RWPE1 (cell line): ENCODE measurements at places on chromosomes 3 and 15.

DNA sequence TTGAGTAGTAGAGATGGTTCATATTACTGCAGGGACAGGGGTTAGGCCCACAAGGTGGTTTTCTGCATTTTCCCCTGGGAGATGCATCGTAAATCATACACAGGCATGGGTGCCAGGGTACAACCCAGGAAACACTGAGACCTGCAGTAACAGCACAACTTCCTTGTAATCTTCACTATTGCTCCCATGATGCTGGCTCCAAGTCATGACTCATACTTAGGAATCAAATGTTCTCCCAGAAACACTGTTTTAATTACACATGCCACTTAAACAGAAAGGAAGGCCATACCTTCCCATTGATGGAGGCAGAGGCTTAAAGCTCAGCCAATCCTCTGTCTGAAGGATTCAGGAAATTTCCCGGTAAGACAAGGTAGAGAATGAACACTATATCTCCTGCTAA, 106.5 kb downstream of the ERC2 start:
- no peak for DNase-seq

DNA sequence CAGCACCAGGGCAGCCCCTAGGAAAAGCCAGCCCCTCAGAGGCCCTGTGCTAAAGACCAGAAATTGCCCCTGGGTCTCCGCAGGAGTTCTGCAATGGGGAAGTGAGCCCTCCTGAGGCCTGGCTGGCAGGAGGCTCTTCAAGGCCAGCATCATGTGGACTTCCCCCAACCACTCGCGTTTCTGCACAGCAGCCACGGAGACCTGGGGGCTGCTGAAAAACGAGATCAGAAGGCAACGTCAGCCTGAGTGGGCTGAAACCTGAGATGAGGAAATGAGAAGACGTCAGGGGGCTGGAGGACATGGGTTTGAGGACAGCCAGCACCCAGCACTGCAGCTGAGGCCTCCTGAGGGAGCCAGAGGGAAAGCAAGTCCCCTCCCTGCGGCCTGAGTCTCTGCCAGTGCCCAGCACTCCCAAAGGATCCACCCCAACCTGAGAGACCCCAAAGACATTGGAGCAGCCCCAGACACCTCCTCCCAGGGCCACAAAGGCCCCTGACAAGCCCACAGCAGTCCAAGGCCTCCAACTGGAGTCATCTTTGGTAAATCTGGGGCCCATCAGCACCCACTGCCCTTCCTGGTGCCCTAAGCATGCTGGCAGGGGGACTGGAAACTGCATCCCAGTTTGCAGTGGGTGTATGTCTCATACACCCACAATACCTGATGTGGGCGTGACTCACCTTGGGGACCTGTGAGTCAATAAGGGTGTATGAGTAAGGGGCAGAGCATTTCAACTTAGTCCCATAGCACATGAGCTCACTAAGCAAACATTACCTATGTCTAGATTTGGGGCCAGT, 29.2 kb upstream of the CYP11A1 start:
- DNase-seq, result peak; percentile 96

DNA sequence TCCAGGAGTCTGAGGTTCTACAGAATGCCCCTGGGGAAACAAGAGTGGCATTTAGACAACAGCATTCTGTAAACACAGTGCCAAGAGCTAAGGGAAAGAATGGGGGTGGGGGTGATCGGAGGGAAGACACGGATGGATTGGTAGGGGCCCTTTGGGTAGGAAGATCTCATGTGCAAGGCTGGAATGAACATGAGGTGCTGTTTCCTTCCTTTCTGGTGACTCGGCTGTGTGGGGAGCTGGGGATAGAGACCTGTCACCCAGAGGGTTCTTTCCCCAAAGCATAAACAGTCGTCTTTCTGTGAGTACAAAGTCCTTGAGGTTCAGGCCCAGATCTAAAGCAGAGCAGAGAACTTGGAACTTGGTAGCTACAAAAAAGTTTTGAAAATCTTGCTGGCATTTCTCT, 11.7 kb downstream of the TPM1 start:
- DNase-seq, result no peak

GRCh38 chr3:128487813-128488635, 5.0 kb downstream of the GATA2 start:
- DNase-seq, result peak; percentile 93

GRCh38 chr3:87167628-87168456, 59.3 kb upstream of the CHMP2B start:
- peak; percentile 2 for DNase-seq

DNA sequence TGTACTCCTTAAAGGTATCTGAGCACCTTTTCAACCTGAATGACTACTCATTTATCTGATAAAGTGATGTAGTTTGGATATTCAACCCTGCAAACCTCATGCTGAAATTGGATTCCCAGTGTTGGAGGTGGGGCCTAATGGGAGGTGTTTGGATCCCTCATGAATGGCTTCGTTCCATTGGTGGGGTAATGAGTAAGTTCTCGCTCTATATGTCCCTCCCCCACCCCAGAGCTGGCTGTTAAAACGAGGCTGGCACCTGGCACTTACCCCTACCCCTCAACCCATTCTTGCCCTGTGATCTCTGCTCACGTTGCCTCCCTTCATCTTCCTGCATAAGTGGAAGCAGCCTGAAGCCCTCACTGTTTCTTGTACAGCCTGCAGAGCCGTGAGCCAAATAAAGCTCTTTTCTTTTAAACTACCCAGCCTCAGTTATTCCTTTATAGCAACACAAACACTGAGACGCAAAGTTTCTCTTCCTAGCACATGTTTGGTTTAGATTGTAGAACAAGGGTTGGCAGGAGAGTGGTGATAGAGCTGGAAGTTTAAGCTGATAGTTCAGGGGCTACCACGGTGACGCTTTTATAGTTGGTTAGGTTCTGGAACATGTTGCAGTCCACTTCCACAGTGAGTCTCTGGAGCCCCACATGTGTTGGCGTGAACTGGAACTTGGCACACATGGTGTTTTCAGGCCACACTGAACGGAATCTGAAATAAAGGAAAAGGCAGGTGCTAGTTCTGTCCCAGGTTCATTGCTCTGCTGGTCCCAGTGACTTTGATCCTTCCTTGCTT, 11.8 kb downstream of the CCNDBP1 start:
- no peak for DNase-seq

GRCh38 chr3:21062831-21063294, 688.1 kb downstream of the ZNF385D start:
- DNase-seq, result no peak

DNA sequence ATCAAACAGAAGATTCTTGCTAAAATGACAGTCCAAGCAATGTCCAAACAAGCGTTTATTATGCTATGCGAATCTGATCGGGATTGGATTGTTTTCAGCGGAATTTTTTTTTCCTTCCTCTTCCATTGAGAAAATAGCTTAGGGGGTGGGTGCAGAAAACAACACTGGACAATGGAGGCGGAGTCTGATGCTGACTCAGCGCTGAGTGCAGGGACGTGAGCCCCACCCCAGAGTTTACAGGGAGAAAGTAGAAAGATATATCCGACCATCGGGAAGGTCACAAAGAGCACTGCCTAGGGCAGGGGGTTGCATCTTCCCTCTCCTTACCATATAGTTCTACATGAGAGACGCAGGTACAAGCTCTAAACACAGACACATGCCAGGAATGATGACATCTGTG, 117.0 kb downstream of the FOXP1 start:
- peak; percentile 72 for DNase-seq

DNA sequence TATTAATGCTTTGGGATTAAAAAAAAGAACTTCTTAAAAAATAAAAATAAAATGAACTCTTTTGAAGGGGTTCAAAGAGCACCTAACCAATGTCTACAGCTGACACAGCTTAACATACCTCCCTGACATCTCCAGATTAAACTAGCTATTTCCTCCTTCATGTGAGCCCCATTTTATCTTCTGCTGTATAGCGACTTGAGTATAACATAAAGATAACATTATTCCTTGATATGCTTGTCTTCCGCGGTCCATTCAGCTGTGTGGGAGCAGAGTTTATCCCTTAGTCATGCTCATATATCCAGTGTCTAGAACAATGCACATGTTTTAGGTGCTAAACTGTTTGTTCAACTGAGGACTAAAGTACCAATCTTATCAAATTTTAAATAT, 7.8 kb upstream of the CHRM5 start:
- no peak for DNase-seq

GRCh38 chr3:36418296-36418695, 38.0 kb downstream of the STAC start:
- DNase-seq, result no peak

- no peak for DNase-seq
Measured at GRCh38 chr3:154678041-154678654, 248.2 kb upstream of the GPR149 start.

GRCh38 chr3:180911876-180912303, 580 bp upstream of the FXR1 start:
- no peak for DNase-seq

DNA sequence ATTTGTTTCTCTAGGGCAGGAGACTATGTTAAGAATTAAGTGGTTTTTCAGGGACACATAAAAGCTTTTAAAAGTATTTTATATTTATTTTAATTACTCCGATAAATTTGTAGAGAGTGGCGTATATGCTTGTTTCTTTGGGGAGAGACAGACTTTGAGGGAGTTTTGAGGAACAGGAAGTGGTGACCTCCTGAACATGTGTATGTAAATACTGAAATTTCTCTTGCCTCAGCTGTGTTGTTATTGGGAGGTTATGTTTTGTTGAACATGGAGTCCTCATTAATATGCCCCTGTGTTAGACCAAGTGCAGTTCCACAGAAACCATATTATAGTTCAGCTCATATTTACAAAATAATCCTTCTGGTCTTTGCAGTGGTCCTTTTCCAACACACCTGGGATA, 41.8 kb upstream of the UTS2B start:
- DNase-seq, result no peak

- no peak for DNase-seq
Measured at GRCh38 chr3:181313335-181313734, 323.8 kb upstream of the DNAJC19 start.

DNA sequence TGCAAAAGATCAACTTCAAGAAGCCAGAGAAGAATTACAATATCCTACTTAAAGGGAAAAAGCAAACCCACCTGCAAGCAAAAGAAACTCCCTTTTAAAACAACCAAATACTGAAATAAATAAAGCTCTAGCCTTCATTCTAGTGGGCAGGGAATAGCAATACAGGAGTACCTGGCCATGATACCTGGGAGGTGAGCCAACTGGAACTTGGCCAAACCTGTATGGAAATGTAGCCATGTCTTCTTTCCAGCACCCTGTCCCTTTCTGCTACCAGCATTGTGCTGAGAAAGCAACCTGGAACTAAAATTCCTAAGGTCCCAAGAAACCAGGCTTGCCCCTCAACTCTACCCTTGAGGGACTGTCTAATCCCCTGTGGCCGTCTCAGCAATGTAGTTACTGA, 530.0 kb downstream of the EPHB1 start:
- no peak for DNase-seq

DNA sequence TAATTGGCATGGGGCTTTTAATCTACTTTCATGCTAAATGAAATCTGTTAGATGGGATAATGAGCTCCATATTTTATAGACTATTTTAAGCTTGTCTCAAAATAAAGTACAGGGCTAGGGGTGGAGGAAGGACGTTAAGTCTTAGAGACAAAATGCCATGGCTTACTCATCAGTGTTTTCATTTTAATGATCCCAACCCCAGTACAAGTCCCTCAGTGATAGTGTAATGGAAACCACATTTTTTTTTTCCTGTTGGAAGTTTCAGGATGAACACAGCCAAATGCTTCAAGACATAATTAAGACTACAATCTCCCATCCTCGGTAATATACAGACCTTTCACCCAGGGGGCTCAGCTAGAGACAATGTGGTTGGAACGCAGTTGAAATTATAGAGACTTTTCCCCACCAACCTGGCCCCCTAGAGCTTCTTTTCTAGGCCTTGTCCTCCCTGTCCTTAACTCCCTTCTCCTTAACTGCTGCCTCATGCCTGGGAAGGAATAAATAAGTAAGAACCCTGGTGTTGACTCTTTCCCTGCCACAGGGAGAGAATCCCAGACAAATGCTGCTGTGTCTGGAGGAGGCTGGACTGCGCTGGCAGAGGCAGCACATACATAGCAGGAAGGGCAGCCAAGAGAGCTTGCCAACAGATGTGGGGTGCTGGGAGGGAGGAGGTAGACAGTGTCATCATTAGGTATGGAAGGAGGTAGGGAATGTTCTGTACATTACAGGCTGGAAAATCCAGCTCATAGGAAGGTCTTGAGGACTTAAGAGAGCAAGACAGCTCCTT, 115.4 kb upstream of the ROPN1 start:
- DNase-seq, result no peak

DNA sequence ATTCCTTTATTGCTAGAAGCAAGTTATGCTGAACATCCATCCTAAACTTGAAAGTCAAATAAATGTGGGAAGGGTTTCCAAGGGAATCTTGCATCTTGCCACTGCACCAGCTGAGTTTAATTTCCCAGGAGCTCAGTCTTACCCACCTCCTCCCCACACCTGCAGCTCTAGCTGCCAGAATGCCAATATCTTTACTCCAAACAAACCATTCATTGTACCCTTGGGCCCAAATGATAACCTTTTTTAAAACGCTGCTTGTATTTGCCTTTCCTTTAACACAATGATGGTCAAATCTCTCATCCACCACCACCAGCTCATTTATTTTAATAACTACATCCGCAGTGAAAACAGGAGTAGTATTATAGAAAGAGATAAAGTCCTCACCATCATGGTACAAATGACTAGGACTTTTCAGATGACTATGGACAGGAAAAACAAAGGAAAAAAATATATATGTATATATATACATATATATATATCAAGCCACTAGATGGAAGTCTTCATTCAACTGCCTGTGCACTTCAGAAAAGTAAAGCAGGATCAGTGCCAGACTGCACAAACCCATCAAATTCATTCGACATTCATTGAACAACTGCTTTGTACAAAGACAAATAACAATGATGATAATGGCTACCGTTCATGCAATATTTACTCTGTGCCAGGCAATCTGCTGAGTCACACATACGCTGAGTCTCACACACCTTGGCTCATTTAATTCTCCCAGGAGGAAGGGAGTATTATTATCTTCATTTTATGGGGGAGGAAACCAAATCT, 44.0 kb downstream of the BFSP2 start:
- DNase-seq, result peak; percentile 68

DNA sequence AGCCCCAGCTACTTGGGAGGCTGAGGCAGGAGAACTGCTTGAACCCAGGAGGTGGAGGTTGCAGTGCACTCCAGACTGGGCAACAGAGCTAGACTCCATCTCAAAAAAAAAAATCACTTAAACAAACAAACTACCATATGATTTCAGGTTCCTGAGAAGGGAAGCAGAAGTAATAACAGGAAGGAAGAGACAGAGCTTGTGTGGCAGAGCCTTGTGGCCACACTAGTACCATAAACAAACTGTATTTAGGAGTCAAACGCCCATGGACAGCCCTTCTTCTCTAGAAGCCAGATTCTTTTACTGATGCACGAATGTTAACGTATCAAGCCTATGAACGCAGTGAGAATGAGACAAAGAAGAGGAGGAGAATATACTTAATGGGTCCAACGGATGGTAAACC, 12.0 kb downstream of the MTMR10 start:
- DNase-seq, result no peak
